ENCODE measurements at places on chromosomes 7 and 10. TPM values are rescaled to one million over a fixed set of nuclear protein-coding genes. Genes with fewer than 3 reads are reported as not detected.

GRCh38 chr7:121447243-121447910 lies 51.3 kb upstream of the FAM3C start:
- no peak for DNase-seq

GRCh38 chr7:156739596-156739995 lies 99.0 kb downstream of the RNF32 start:
- no peak for DNase-seq

GRCh38 chr10:10977978-10978377 lies 39.7 kb upstream of the CELF2 start:
- no peak for DNase-seq

DNA sequence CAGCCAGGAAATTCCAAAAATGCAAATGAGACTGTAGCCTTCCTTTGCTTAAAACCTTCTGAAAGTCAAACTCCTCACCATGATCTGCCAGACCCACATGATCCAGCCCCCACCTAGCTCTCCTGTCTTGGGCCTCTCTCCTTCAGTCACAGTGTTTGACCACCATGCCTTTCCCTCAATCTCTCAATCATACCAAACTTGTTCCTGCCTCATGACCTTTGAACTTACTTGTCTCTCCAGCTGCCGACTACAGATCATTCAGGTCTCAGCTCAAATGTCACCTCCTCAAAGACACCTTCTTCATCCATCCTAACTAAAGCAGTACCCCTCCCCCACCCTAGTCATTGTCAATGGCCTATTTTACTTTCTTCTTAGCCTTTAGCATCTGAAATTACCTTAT lies 9.3 kb upstream of the ADD3 start:
- no peak for DNase-seq

Gene CUL2
- 40.4 TPM for total RNA-seq

GRCh38 chr10:69364232-69364940 lies 52.3 kb downstream of the TACR2 start:
- no peak for DNase-seq

GRCh38 chr7:154546946-154547587 lies 455.9 kb downstream of the PAXIP1 start:
- DNase-seq, result no peak

GRCh38 chr10:4556527-4556926 lies 269.5 kb upstream of the AKR1E2 start:
- no peak for DNase-seq

Gene OPALIN
- total RNA-seq, result not detected

GRCh38 chr10:31618541-31619291 lies 299.7 kb downstream of the ZEB1 start:
- no peak for DNase-seq

DNA sequence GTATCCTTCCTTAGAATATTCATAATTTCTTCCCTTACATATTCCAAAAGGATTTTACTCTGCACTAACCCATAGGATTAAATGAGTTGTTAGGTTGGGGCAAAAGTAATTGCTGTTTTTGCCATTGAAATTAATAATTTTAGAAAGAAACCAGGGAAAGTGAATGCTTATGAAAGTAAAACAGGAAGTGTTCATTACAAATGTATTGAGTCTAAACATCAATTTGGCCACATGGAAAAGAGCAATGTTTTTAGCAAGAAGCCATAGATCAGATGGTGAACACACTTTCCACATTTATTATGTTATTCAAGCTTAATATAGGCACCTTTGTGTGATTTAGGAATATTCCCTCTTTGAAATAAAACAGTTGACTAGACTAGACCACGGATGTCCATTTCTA lies 102.9 kb downstream of the SUGCT start:
- DNase-seq, result no peak

DNA sequence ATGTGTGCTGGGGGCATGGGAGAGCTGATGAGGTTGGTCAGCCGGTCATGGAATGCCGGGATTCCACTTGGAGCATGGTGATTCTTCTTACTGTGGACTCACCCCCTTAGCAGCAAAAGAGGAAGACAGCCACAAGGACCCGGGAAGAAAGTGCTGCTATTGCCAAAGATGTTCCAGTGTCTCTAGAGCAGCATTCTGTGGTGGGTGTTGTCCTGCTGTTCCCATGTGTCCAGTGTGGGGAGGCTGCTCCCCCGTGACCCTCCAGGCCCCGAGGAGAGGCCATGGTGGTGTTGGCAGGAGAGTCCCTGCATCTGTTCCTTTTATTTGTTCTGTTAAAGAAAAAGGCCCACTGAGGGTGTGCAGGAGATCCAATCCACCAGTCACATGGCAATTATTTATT lies 499.4 kb downstream of the RPS24 start:
- no peak for DNase-seq

Gene UFSP1
- 3.8 TPM for total RNA-seq

- DNase-seq, result no peak
Measured at GRCh38 chr7:117308891-117309290, 14.0 kb downstream of the WNT2 start.

Gene GLI3
- not detected for total RNA-seq

- DNase-seq, result no peak
Measured at GRCh38 chr7:95525503-95525902, 39.8 kb downstream of the ASB4 start.

Gene TSPAN12
- total RNA-seq, result not detected

DNA sequence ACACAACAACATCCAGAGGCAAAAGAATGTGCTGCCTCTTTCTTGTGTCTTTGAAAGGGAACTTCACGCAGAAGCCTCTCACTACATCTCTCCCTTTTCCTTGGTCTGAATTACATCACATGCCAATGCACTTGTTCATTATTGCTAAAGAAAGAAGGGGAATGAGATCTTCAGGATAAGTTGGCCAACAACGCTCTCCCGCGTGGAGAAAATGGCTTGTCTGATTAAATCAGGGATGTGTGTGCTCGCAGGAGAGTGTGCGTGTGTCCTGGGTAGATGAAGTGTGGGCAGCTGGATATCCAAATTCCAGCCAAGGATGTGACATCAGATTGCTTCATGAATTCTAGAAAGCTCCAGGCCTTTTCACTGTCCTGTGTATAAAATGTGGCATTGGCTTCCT lies 541.6 kb upstream of the FZD8 start:
- no peak for DNase-seq

Gene SUGCT
- total RNA-seq, result not detected

Gene C10orf95
- total RNA-seq, result 0.50 TPM

DNA sequence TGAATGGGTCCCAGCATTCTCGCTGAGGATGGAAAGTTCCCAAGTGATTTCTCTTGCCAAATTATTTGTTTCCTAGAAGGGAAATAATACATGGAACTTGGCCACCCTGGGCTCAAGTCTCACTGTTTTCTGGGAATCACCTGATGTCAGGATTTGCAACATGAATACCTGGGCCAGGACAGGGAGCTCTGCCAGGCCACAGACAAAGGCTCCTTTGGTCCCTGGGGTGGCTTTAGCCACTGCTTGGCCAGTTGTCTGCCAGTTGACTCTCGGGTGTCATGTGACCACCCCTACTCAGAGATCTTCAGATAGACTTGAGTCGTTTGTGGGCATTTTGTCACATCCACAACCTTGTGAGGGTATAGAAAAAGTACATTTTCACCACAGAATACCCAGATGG lies 258.0 kb upstream of the HABP2 start:
- no peak for DNase-seq

GRCh38 chr7:14001139-14001538 lies 11.7 kb upstream of the ETV1 start:
- DNase-seq, result no peak

- DNase-seq, result no peak
Measured at GRCh38 chr7:31121601-31122000, 69.5 kb downstream of the ADCYAP1R1 start.

- no peak for DNase-seq
Measured at GRCh38 chr7:116329686-116330503, 119.6 kb downstream of the TES start.
